ENCODE measurements at places on chromosomes 4 and X.

- no peak for DNase-seq
Observed at GRCh38 chr4:180052629-180053028, 2190.6 kb upstream of the TENM3 start.

DNA sequence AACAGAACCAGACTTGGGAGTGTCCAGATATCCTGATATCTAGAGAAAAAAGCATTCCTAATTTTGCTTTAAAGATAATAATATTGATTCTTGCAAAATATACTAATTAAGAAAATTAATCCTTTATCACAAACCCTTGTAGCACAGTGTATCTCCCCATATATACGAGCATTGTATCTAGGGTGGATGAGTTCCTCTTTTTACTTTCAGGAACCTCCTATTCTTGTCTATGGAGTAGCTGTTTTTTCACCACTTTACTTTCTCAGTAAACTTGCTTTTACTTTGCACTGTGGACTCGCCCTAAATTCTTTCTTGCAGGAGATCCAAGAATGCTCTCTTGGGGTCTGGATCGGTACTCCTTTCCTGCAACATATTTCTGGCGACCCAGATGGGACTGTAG lies 103.9 kb downstream of the GLUD2 start:
- no peak for DNase-seq

- no peak for DNase-seq
Observed at GRCh38 chr4:15758294-15758693, 19.8 kb upstream of the CD38 start.

- DNase-seq, result no peak
Observed at GRCh38 chr4:20764366-20764992, 64.2 kb downstream of the PACRGL start.

GRCh38 chr4:153765894-153766293 lies 6.1 kb upstream of the RNF175 start:
- no peak for DNase-seq

DNA sequence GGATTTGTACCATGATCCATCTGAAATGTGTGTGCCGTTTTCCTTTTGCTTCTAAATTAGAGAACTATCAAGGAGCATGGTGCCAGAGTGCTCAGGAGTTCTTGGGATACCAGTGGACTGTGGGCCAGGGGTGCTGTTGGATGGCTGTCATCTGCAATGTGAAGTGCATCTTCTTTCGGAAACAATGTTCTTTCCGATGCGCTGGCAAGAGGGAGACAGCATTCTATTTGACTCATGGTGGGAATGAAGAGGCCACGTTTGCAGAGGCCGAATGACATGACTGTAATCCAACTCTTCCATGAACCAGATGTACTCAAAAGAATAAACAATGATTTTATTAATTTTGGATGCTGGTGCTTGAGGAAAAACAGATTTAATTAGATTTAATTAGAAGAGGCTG lies 45.5 kb downstream of the SORCS2 start:
- DNase-seq, result no peak

DNA sequence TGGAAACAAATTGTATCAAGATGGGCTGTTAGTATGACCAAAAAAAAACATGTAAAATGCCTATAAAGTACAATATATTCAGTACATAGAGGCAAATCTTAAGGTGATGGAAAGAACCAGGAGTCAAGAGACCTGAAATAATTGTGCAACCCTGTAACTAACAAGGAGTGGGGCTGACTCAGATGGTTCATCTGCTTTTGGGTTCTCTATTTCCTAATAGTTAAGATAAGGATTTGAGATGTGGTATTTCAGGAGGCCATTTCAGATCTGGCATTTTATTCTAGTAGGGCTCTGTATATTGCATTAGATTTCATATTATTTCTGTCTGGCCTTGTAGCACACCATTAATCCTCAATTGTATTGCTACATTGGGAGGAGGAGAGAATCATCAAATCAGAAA lies 268.4 kb downstream of the HS3ST1 start:
- DNase-seq, result no peak
